ENCODE measurements at places on chromosomes 5 and 9.

- DNase-seq, result no peak
Measured at GRCh38 chr5:55363856-55364255, 56.1 kb downstream of the MTREX start.

GRCh38 chr5:102296178-102296817, at the start of gene SLCO4C1:
Gene SLCO4C1 (minus strand): TSS chr5:102296284. CDS start chr5:102296262, 22 bp downstream.
- DNase-seq, result peak; percentile 52

GRCh38 chr9:17926246-17926645, 347.4 kb downstream of the SH3GL2 start:
- no peak for DNase-seq

DNA sequence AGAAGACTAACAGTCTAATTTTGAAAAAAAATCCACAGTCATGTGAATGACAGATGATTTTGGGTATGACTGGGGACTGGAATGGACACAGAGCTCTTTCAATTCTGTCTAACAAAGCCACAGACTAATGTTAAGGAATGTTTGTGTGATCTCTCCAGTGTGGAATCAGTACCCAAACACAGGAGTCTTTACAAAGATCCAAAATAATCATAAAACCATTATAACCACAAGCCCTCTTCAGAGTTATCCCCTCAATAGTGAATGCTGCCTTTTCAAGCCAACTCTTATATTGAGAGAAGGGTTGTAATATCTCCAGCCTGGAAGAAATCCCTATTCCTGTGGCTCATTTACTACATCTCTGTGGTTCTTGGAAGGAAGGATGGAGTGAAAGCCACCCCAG, 552.0 kb upstream of the CLINT1 start:
- no peak for DNase-seq

- no peak for DNase-seq
Measured at GRCh38 chr5:73215531-73215890, 42.5 kb downstream of the TMEM174 start.

- DNase-seq, result no peak
Measured at GRCh38 chr5:133847886-133848285, 120.5 kb downstream of the C5orf15 start.

DNA sequence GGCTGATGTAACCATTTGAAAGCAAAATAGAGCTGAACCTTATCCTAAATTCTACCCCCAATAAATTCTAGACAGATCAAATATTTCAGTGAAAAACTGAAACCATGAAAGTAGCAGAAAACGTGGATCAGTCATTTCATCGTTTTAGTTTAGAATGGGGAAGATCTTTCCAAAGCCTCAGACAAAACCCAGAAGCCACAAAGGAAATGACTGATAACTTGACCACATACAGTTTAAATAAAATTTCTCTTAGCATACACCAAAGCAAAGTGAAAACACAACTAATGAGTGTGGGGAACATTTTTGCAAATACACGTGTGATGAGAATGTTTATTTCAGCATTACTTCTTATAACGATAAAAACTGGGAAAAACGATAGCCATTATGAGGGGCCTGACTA, 284.8 kb downstream of the ADGRV1 start:
- no peak for DNase-seq

GRCh38 chr9:75775966-75776691, 114.3 kb upstream of the PCSK5 start:
- no peak for DNase-seq

DNA sequence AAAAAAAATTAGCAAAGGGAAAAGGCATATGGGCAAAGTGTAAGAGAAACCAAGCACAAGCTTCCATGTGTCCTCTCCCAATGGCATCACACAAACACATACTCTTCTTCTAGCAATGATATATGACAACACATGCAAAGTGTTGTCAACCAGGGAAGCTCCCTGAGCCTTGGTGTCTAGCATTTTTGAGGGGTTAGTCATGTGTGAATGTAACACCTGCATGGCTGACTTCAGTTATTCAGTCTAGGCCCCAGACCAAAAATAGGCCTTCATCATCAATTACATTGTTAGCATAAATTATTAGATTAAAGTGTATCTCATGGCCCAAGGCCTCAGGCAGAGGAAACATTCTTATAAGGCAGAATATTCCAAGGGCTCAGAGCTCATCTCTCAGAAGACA, 450.0 kb downstream of the TLE1 start:
- no peak for DNase-seq

GRCh38 chr5:57010786-57011185, 58.9 kb upstream of the MIER3 start:
- no peak for DNase-seq
